NCI-H2029 treated with DMSO at 0.1 percent for 48 hours (cell line): ENCODE measurements at places on chromosomes 3 and 15.

GRCh38 chr3:124560666-124561215 lies 169.5 kb upstream of the UMPS start:
- DNase-seq = no peak

DNA sequence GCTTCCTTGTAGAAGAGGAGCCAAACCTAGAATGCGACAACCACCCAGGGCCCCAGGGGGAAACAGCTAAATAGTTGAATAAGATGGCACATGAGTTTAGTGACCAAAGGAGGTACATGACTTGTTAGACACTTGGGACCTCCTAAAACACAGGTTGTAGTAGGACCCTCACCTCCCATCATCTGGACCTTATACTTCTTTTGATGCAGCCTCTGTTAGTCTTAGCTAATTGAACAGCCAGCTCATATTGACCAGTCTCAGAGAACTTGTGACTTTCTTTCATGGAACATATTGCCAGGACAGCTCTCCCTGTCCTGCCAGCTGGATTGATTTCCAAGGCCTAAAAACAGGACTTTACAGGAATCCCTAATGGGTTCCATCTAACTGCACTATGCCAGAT lies 45.0 kb downstream of the SPSB4 start:
- DNase-seq = no peak

DNA sequence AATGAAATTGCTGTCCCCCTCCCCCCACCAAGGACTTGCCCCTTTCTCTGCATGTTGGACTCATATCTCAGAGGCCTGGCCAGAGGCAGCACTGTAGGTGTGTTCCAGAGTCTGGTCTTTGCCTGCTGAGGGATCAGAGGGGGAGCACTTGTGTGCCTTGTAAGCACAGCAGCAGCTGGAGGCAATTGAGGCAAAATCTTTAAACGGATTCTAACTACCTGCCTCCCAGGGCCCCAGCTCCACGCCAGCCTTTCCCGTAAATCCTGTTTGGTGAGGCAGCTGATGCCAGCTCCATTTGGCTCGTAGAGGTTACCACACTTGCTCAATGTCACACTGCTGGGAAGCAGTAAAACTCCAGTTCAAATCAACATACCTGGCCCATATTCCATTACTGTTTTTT lies 2.3 kb upstream of the IDH2 start:
- DNase-seq = no peak

GRCh38 chr15:48622237-48622636 lies 23.3 kb downstream of the FBN1 start:
- DNase-seq = no peak

DNA sequence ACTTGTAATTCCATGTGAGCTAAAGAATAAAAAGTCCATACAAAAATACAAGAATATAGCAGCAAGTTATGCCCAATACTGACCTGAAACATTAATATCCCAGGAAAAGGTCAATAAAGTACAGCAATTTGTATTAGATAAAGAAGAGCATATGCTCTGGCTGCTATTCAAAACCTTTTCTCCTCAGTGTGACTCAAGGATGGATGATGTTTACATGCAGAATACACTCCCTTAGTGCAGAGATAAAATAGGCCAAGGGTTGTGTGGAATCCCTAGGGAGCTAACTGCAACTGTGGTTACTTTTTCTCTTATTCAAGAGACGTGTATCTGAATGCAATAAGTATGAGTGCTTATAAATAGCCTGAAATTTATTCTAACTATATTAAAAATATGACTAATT lies 78.7 kb downstream of the SLC9A9 start:
- peak; percentile 4 for DNase-seq

GRCh38 chr15:100277087-100277855 lies 64.5 kb downstream of the ADAMTS17 start:
- no peak for DNase-seq

- no peak for DNase-seq
Measured at GRCh38 chr3:120393243-120393642, 44.1 kb upstream of the LRRC58 start.

DNA sequence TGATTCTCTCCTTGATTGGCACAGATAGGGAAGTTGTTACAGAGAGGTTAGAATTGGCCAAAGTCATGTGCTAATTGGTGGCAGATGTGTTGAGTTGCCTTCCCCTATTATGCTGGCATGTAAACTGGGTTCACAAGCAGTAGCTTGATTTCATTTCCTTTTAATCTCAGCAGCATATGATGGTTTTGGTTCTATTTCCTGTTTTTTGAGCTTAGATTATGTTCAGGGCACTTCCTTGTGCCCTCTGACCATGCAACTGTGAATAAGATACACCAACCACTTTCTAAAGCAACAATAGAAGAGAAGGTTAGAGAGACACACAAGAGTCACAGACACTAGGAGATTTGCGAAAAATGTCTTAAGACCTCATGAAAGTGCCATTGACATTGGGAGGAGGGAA lies 16.5 kb downstream of the HPS3 start:
- DNase-seq = no peak

GRCh38 chr3:13514639-13515435 lies 34.1 kb upstream of the FBLN2 start:
- no peak for DNase-seq

DNA sequence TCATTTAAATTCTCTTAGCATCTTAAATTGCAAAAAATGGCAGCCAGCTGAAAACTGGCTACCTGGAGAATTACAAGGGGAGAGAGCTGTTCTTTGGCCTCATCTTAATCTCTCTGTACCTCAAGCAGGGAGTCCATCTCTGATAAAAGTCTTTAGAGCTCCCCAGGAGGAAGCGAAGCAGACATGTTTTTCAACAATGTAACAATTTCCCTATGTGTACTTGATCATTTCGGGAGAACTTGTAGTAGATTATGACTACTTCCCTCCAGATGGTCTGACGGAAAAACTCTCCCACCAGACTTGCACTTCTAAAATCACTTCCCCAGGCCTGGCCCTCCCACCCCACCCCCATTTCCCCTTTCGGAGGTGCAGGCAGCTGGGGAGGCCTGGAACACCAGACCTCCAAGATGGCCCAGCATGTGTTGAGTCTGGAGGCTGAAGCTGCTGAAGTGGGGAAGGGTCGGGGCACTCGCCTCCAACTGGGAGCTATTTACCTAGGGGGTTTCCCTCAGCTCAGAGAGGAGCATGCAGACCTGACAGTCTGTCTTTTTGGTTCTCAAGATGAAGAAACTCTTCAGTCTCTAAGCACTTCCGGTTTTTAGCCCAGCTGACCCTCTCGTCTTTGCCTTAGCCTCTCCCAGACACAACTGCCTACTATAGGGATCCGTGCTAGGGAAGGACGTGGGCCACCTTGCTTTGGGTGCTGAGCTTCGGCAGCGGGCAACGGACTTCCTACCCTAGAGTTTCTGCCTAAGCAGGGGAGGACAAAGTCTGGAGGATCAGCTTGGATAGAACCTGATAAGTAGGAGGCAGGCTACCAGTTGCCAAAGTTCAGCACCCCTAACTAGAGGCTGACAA lies 164.0 kb upstream of the TBL1XR1 start:
- no peak for DNase-seq

GRCh38 chr3:120688121-120688520 lies 6.1 kb upstream of the HGD start:
- no peak for DNase-seq

DNA sequence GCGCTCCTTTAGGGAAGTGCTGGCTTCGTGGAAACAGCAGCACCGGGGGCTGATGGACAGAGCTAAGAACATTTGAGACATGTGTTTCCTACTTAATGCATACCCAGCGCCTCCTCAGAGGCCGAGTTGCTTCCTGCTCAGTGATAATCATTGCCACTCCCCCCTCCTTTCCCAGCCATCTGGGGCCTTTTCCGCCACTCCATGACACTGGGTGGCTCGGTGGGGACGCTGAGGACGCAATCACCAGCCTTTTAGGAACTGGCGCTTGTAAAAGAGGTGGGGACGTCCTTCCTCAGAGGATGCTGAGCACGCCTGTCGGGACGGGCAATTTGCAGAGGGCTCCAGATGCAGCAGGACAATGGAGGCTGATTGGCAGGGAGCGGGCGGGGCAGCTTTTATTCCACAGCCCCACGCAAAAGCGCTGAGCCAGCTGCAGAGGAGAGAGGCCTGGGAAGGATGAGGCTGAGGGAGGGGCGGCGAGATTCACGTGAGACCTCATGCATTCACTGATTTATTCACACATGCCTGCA lies 22.2 kb upstream of the IQSEC1 start:
- no peak for DNase-seq

- DNase-seq = no peak
Measured at GRCh38 chr3:55434789-55435188, 52.3 kb downstream of the WNT5A start.

- no peak for DNase-seq
Measured at GRCh38 chr3:196275126-196275525, 12.4 kb downstream of the PCYT1A start.

DNA sequence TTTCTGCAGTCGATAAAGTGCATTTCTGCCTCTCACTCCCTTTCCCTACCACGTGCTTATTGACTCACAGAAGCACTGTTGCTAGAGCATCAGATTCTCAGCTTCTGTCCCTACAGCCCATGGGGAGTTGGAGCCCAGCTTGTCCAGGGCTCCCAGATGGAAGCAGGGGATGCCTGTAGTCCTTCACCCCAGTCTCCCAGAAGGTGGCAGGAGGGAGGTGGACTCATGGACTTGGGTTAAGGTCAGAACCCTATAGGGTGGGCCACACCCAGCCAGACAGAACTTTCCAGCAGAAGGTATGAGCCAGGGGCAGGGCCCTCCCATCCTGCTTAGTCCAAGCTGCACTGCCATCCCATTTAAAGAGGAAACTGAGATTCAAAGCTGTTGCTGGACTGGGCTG lies 33.1 kb upstream of the SEMA3F start:
- DNase-seq = no peak

DNA sequence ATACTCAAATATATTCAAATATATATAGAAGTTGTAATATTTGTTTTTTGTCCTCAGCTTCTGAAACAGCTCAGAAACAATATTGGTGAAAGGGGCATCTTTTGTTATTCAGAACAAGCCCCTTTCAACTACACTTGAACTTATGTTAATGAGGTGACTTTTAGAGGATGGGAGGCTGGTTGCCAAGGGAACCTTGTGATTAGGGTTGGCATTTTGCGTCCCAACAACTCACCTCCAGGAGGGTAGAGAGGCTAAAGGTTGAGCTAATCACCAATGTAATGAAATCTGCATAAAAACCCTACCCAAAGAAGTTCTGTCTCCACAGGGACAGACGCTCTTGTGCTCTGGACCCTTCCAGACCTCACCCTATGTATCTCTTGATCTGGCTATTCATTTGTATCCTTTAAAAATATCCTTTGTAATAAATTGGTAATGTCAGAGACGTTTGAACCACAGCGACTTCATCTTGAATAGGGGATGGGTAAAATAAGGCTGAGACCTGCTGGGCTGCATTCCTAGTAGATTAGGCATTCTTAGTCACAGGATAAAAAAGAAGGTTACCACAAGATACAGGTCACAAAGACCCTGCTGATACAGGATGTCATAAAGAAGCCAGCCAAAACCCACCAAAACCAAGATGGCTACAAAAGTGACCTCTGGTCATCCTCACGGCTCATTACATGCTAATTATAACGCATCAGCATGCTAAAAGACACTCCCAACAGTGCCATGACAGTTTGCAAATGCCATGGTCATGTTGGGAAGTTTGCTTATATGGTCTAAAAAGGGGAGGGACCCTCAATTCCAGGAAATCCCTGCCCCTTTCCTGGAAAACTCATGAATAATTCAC lies 111.1 kb downstream of the FMN1 start:
- no peak for DNase-seq

DNA sequence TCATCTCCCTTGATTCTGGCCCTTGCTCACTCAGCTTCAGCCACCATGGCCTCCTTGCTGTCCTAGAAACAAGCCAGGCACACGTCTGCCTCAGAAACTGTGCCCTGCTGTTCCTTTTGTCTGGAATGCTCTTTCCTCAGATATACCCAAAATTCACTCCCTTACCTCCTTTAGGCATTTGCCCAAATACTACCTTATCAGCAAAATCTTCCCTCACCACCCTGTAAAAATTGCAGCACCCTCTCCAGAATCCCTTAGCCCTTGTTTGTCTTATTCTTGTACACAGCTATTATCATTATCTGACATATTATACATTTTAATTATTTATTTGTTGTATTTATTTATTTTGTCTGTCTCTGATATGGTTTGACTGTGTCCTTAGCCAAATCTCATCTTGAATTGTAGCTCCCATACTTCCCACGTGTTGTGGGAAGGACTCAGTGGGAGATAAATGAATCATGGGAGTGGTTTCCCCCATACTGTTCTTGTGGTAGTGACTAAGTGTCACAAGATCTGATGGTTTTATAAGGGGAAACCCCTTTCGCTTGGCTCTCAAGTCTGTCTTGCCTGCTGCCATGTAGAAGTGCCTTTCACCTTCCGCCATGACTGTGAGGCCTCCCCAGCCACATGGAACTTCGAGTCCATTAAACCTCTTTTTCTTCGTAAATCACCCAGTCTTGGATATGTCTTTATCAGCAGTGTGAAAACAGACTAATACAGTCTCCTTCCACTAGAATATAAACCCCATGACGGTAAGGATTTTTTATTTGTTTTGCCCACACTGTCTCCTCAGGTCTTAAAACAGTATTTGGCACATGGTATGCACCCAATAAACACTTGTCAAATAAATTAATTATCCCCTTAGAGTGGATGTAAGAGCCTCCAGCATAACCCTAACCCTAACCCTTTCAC lies 60.0 kb upstream of the STT3B start:
- no peak for DNase-seq

- DNase-seq = no peak
Measured at GRCh38 chr3:184688251-184688881, 23.5 kb downstream of the MAGEF1 start.

DNA sequence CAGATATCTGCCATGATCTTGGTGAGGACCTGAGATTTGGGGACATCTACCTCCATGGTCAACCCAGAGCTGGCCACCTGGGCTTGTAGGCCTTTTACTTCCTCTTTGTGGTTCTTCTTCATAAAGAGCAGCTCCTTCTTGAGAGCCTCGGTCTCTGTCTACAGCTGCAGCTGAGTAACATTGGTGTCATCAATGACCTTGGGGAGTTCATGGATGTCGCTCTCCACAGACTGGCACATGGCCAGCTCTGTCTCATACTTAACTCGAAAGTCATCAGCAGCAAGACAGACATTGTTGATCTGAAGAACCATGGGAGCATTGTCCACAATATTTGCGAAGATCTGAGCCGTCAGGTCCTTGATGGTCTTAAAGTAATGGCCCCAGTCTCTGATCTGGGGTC lies 15.7 kb upstream of the RASA2 start:
- no peak for DNase-seq

- no peak for DNase-seq
Measured at GRCh38 chr3:15601046-15601398, 347 bp downstream of the HACL1 start.

DNA sequence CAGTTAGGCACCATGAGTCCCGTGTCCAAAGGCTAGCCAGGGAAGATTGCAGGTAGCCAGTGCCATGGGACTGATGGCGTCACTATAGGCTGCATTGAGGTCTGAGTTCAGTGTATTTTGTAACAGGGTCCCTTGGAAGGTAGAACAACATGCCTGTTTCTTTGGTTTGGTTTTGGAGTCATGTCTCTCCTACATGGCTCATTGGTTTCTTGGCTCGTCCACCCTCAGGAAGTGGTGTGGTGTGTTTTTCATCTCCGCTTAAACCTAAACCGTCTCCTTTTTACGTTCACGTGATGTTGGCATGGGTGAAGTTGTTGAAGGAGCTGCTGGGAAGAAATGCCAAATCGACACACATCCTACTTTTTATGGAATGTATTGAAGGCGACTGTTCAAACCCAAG lies 71.6 kb downstream of the FLNB start:
- peak; percentile 21 for DNase-seq

GRCh38 chr3:53944028-53944427 lies 52.4 kb upstream of the SELENOK start:
- no peak for DNase-seq

- no peak for DNase-seq
Measured at GRCh38 chr15:23686466-23687142, 501 bp downstream of the NDN start.

- no peak for DNase-seq
Measured at GRCh38 chr3:98754483-98754882, 8.7 kb upstream of the ST3GAL6 start.
